GM23248 (cell line): ENCODE measurements at places on chromosomes 11 and 22. TPM values are rescaled to one million over a fixed set of nuclear protein-coding genes. Genes with fewer than 3 reads are reported as not detected.

GRCh38 chr22:28541137-28541536, 138.5 kb downstream of the TTC28 start:
- H3K4me3 ChIP-seq, result no peak overlapping the region
- DNase-seq, result no peak
- no peaks in the 10 kb centered on the region for H3K27me3 ChIP-seq
- H3K27ac ChIP-seq, result no peak overlapping the region

GRCh38 chr22:36493690-36494110, 12.3 kb upstream of the TXN2 start:
- no peak overlapping the region for H3K27ac ChIP-seq
- DNase-seq, result no peak
- H3K4me3 ChIP-seq, result no peak overlapping the region
- H3K4me1 ChIP-seq, result no peaks in the 10 kb centered on the region

- no peak for DNase-seq
- no peak overlapping the region for H3K27ac ChIP-seq
- H3K36me3 ChIP-seq, result no peaks in the 10 kb centered on the region
- H3K4me3 ChIP-seq, result peak overlapping the region; percentile 76
- no peaks in the 10 kb centered on the region for H3K27me3 ChIP-seq
- no peaks in the 10 kb centered on the region for H3K4me1 ChIP-seq
These were observed 1.6 kb downstream of the SDF2L1 start for GRCh38 chr22:21643533-21644357.

GRCh38 chr22:19965771-19966709, 24.4 kb upstream of the TXNRD2 start:
- H3K4me3 ChIP-seq, result no peak overlapping the region
- H3K4me1 ChIP-seq, result peaks cover 13% of the 10 kb centered on the region
- no peaks in the 10 kb centered on the region; the same call in 1 of the 2 replicates for H3K36me3 ChIP-seq
- no peaks in the 10 kb centered on the region for H3K27me3 ChIP-seq
- DNase-seq, result peak; percentile 31

DNA sequence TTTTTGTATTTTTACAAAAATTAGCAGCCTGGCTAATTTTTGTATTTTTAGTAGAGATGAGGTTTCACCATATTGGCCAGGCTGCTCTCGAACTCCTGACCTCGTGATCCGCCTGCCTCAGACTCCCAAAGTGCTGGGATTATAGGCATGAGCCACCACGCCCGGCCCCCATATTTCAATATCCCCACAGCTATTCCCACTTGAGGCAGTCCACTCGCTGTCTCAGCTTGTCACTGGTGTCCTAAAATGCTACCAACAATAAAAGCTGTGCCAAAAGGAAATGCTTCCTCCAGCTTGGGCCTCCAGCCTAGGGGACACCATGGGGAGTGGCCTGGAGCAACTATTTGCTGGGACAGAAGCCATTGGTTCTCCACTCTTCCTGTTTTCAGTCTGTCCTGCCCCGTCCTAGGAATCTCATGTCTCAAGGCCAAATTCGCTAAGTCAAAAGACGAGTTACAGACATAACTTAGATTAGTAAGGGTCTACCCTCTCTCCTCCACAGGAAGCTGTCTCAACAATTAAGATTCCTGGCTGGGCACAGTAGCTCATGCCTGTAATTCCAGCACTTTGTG, 7.3 kb upstream of the SPINDOC start:
- H3K36me3 ChIP-seq, result no peaks in the 10 kb centered on the region
- H3K4me1 ChIP-seq, result peaks cover 4% of the 10 kb centered on the region; the same call in 1 of the 2 replicates
- no peak overlapping the region for H3K27ac ChIP-seq
- H3K27me3 ChIP-seq, result no peaks in the 10 kb centered on the region
- no peak overlapping the region for H3K4me3 ChIP-seq

DNA sequence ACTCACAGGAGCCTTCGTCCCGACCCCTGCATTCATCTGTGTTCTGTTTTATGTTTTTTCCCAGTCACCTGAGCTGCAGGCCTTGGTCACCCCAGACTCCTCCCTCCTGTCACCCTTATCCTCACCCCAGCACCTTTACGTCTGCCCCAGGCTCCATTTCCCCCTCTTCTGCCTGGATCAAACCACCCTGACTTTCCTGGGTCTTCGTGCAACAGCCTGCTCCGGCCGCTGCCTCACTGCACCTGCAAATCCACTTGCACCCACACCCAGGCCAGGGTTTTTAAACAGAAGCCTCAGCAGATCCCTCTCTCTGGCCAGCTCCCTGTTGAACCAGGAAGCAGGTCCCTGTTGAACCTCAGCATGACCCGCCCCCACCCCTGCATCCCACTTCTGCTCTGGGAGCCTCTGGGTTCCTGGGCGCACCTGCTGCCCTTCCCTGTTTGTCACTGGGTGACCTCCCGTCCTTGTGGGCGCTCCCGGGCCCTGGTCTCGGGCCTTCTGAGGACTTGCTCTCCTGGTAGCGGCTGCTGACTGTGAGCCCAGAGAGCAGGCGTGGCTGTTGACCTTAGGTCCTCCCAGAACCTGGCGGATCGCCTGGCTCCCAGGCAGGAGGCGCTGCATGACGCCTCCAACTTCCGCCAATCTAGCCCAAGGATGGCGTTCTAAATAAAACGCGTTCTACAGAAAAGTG, 12.8 kb downstream of the MAPK8IP2 start:
- no peak overlapping the region for H3K4me3 ChIP-seq
- no peaks in the 10 kb centered on the region for H3K4me1 ChIP-seq
- no peaks in the 10 kb centered on the region for H3K36me3 ChIP-seq
- H3K27me3 ChIP-seq, result no peaks in the 10 kb centered on the region

- no peaks in the 10 kb centered on the region for H3K36me3 ChIP-seq
- H3K4me3 ChIP-seq, result peak overlapping the region; percentile 86
- DNase-seq, result no peak
- H3K27ac ChIP-seq, result peak overlapping the region; percentile 75
These were observed 19.1 kb downstream of the MIF start for GRCh38 chr22:23913306-23913660.

- peaks cover 7% of the 10 kb centered on the region for H3K27me3 ChIP-seq
- H3K27ac ChIP-seq, result no peak overlapping the region
These were observed 21.1 kb downstream of the MRGPRX2 start for GRCh38 chr11:19039409-19039808.

- H3K4me1 ChIP-seq, result peaks cover 30% of the 10 kb centered on the region; the same call in 1 of the 2 replicates
- H3K27ac ChIP-seq, result no peak overlapping the region
- H3K36me3 ChIP-seq, result peaks cover 23% of the 10 kb centered on the region
- no peak overlapping the region for H3K4me3 ChIP-seq
These were observed 8.1 kb downstream of the RPL27A start for GRCh38 chr11:8690374-8691342.

- H3K4me1 ChIP-seq, result no peaks in the 10 kb centered on the region
- H3K4me3 ChIP-seq, result no peak overlapping the region
- no peak overlapping the region for H3K27ac ChIP-seq
These were observed 415.3 kb upstream of the CADM1 start for GRCh38 chr11:115919341-115920091.

- no peaks in the 10 kb centered on the region for H3K27me3 ChIP-seq
- no peak overlapping the region for H3K4me3 ChIP-seq
- H3K4me1 ChIP-seq, result no peaks in the 10 kb centered on the region
- H3K36me3 ChIP-seq, result peaks cover 8% of the 10 kb centered on the region; the same call in 1 of the 2 replicates
These were observed 17.6 kb downstream of the F2 start for GRCh38 chr11:46736615-46737014.

- DNase-seq, result no peak
- no peaks in the 10 kb centered on the region for H3K36me3 ChIP-seq
- H3K27me3 ChIP-seq, result no peaks in the 10 kb centered on the region
These were observed 7.9 kb upstream of the CAPN5 start for GRCh38 chr11:77058900-77059299.

DNA sequence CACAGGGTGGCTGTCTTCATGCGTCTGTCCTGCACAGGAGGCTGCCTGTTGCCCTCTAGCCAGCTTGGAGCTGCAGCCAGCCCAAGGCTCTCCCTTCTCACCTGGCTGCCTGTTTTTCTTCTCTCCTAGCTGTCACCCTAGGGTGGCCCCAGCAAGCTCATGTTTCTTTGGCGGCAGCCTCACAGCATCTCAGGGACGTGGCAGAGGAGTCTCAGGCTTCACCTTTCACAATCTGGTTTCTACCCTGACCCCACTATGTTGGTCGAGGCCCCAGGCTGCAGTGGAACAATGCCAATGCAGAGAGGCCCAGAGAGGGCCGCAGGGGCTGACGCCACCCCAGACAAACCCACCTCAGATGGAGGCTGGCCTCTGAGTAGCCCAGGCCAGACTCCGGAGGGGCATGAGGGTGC, 2.5 kb upstream of the CLDN5 start:
- peaks cover 9% of the 10 kb centered on the region; the same call in 1 of the 2 replicates for H3K27me3 ChIP-seq
- no peak overlapping the region for H3K27ac ChIP-seq
- no peaks in the 10 kb centered on the region for H3K36me3 ChIP-seq
- no peak for DNase-seq

DNA sequence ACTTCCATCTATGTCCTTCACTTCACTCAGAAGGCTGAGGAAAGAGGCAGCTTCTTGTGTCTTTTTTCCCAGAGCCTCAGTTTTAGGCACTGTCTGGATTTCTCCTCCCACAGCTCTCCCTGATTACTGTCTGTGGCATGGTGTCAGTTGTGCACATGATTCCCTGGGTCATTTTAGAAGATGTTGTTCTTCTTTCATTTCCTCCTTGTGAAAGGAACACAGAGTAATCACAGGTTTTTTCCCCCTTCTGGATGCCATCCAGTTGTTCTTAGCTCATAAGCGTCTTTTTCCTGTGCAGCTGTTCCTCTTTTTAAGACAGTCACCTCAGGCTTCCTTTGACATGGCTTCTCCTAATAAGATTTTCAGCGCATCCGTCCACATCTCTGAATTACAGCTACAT, 212.2 kb downstream of the FAM181B start:
- no peak overlapping the region for H3K4me3 ChIP-seq
- no peak overlapping the region for H3K27ac ChIP-seq
- H3K27me3 ChIP-seq, result no peaks in the 10 kb centered on the region
- H3K4me1 ChIP-seq, result no peaks in the 10 kb centered on the region
- H3K36me3 ChIP-seq, result no peaks in the 10 kb centered on the region

- H3K4me1 ChIP-seq, result peaks cover 54% of the 10 kb centered on the region
- no peak overlapping the region for H3K4me3 ChIP-seq
- H3K27ac ChIP-seq, result no peak overlapping the region
- no peak for DNase-seq
- H3K27me3 ChIP-seq, result no peaks in the 10 kb centered on the region
These were observed 1.2 kb upstream of the IL18 start for GRCh38 chr11:112165049-112165448.

AIFM3 gene
- 0.65 TPM in 1 of 2 replicates, not detected in the other for total RNA-seq

ZP1 gene
- 1.3 and 5.3 TPM in 2 replicates for total RNA-seq

SNAP29 gene
- total RNA-seq, result 10.4 and 13.8 TPM in 2 replicates

CHRDL2 gene
- total RNA-seq, result not detected in 2 replicates

RGL4 gene
- total RNA-seq, result not detected in 2 replicates

DCHS1 gene
- 5.8 and 6.4 TPM in 2 replicates for total RNA-seq

APOBEC3F gene
- total RNA-seq, result 0.51 and 10.1 TPM in 2 replicates

SMIM38 gene
- not detected in 2 replicates for total RNA-seq

YPEL1 gene
- total RNA-seq, result 0.22 and 0.63 TPM in 2 replicates

SLC25A45 gene
- 3.6 and 6.4 TPM in 2 replicates for total RNA-seq
